ENCODE measurements at places on chromosomes 6 and 20.
A peak's percentile ranks its signal among the peaks of the same experiment; 100 is the strongest.

- no peak for DNase-seq
These were observed 85.2 kb downstream of the CDH26 start for GRCh38 chr20:60043435-60043834.

- no peak for DNase-seq
These were observed 147.4 kb upstream of the HTR1E start for GRCh38 chr6:86789779-86790411.

DNA sequence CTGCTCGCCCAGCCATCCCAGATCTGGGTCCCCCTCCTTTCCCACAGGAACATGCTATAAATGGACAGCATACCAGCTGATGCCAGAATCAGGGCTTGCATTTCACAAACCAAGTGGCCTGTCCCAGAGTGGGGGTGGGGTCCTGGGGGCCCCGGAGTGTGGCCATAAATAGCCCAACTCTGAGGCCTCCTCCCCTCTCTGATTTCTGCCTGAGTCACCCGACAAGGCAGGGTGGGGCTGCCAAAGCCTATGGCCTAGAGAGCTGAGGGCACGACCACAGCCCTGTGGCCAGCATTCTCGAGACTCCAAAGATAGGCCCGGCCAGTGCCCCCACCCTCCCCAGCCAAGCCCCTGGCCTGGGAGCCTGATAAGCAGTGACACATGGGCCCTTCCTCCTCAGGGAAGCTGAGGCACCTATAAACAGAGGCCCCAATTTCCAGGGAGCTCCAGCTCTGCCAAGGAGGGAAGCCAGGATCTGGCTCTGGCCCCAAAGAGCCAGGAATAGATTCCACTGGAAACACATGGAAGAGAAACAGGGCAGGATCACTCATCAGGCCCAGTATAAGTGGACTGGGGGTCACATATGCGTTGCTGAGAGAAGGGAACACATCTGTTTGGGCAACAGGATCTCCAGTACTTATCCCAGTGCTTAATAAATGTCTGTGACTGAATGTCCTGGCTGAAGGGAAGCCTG, 20.3 kb downstream of the SNTA1 start:
- DNase-seq: no peak

GRCh38 chr6:145629478-145629877, 105.8 kb downstream of the EPM2A start:
- no peak for DNase-seq

DNA sequence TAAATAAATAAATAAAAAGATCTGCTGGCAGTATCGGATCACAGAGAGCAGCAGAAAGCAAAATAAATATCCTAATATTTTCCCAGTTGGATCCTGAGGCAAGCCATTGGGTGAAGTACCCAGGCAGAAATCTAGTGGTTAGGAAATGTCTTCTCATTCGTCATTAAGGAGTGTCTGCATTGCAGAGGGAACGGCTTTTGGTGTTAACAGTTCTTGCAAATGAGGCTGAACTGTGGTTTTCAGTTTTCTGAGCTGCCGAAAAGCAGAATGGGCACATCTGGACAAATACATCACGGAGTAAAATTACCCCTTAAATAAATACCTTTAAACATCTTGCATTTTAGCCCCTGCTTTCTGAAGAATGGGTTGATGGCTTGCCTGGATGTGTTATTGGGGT, 82.3 kb upstream of the MPC1 start:
- DNase-seq: no peak

DNA sequence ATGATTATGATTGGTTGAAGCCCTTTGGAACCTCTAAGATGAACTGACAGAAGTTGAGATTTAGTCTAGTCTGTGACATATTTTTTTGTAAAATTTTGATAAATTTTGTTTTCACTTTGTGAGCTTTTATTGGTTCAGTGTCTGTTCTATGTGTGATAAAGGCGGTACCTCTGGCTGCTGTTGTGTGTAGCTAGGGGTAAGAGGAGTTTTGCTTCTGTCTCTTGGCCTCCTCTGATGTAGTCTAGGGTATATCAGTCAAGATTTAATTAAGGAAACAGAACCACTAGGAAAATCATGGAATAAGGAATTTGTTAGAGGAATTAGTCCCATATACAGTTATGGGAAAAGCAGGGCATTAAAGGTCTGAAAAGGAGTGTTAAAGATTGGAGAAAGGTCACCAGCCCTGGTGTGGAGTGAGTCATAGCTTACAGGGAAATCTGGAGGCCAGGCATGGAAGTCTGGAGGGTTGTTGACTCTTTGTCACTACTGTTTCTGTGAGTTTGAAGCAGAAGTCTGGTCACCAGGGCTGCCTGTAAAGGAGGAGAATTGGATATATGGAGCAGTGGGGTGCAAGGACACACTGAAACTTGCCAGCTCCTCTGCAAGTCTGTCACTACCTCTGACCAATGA, 28.5 kb downstream of the CDC5L start:
- DNase-seq: no peak

DNA sequence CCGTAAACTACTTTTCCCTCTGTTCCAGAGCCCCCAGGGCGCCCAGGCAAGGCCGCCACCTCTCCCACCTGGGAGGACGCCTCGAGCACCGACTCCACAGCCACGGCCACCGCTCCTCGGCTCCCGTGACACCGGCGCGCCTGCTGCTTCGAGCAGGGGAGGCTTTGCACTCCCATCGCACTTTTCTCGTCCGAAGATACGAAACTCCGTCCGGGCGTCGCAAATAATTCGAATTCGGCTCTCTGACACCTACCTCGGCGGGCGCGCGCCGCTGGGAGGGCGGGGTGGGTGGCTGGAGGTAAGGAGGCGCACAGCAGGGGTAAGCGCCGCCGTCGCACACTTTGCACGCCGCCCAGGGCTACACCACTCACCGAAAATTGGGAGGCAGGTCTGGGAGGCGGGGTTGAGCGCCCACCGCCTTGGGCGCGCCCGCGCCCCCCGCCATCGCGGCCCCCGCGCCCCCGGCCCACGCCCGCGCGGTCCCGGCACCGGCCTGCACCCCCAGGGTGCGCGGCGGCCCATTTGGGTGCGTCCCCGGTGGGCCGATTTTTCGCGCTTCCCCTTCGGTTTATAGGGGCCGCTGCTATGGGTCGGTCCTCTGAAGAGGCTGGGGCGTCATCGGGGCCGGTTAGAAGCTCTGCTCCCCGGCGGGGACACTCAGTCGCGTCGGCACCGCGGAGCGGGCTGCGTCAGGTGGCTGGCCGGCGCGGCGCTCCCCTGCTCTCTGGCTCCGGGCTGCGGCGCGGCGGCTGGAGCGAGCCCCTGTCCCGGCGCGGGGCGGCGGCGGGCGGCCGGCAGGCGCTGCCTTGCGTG, 36.2 kb downstream of the GNAS start:
- DNase-seq: peak; percentile 83

- DNase-seq: no peak
These were observed 108.8 kb upstream of the BCLAF1 start for GRCh38 chr6:136398453-136398852.

DNA sequence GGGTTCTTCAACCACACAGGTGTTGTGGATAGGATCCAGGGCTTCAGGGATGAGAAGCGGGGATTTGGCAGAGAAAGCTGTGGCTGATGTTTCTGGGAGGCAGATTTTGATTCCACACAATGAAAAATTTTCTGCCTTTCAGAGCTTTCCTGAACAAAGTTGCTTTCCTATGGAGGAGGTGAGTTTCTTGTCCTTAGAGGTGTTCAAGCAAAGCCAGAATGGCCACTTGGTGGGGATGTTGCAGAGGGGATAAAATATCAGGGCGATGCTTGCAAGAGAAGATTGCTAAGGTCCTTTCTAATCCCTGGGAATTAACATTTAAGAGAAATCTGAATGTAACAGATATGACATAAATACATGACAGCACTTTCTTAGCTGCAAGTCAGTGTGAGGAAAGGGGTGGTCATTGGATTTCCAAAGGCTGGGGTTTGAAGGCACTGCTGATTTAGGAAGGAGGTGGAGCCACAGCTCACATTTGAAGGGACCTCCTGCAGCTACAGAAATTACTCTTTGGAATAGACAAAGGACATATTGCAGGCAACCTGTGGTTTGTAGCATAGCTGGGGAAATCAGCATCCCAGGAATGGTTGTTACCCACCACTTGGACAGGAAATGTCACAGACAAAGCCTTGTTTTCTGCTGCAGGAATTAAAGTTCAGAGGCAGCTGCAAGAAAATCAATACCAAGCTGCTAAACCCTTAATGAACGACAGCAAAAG, 271.1 kb upstream of the CHD6 start:
- DNase-seq: no peak

- peak; percentile 32 for DNase-seq
These were observed 603.2 kb downstream of the RNF144B start for GRCh38 chr6:18990059-18990978.

DNA sequence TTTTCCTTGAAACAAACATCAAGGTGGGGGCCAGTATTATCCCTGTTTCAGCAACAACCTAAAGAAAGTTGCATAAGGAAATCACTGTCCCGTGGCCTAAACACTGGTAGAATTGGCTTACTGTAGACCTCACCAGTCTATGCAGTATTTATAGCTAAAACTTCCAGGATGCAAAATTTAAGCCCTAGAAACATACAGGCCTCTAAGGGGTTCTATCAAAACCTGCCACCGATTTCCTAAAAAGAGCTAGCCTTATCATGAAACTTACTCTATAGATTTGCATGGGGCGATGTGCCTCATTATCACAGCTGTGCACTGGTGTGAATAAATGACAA, 84.3 kb upstream of the FOXQ1 start:
- no peak for DNase-seq

DNA sequence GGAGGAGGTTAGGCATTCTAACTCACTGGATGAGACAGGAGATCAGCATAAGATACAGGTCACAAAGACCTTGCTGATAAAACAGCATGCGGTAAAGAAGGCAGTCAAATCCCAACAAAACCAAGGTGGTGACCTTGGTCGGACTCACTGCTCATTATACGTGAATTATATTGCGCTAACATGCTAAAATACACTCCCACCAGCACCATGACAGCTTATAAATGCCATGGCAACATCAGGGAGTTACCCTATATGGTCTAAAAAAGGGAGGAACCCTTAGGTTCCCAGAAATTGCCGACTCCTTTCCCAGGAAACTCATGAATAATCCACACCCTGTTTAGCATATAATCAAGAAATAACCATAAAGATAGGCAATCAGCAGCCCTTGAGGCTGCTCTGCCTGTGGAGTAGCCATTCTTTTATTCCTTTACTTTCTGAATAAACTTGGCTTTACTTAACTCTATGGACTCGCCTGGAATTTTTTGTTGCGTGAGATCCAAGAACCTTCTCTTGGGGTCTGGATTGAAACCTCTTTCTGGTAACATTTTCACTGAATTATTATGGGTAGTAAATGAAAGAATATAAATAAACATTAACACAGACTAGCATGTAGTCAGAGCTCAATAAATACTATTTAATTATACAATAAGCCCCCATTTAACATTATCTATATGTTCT, 3.0 kb upstream of the LAMA4 start:
- DNase-seq: no peak

DNA sequence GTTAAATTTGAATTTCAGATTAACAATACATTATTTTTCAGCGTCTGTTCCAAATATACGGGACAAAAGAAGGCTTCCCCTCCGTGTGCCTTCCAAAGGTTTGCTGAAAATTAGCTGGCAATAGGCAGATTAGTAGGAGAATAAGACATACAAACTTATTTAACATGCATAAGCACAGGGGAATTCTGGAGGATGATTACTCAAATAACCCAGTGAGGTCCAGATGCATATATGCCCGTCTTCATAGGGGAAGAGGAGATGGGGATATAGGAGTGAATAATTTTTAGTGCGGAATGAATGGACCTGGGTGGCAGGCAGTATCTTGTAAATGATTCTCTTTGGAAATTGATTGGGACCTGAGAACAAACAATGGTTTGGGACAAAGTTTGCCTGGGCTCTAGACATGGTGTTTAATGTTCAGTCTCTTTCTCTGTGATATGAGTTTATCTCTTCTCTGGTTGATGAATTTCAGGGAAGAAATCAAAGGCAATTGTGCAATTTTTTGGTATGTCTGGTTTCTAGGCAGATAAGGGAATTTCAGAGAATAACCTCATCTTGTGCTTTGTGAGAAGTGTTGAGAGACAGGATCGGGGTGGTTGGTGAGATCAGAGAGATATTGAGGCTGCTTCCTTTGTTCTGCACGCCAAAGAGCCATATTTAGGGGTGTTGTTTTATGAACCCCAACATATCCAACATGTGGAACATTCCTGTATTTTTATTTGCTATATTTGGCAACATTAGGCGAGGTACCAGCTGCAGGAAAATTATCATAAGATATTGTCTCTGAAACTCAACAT, 63.7 kb downstream of the MKKS start:
- DNase-seq: no peak

DNA sequence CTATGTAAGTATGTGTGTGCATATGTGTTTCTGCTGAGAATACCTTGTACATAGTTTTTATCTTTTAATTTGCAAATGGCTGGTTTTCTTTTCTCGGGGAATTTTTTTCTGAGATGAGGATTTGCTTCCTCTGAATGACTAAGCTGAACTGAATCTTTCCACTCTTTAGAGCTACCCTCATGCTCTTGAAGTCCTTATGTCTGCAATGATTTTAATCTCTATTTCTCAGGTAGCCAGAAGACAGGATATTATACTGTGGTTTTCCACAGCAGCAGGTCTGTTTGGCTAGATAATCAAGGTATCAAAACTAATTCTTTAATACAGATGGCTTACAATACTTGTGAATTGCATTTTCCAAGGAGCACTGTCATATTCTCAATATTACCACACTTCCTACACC, 114.7 kb downstream of the PLCB1 start:
- no peak for DNase-seq

- no peak for DNase-seq
These were observed 164.5 kb downstream of the CD83 start for GRCh38 chr6:14281811-14282660.

- DNase-seq: no peak
These were observed 154.1 kb upstream of the MMS22L start for GRCh38 chr6:97437087-97437486.

DNA sequence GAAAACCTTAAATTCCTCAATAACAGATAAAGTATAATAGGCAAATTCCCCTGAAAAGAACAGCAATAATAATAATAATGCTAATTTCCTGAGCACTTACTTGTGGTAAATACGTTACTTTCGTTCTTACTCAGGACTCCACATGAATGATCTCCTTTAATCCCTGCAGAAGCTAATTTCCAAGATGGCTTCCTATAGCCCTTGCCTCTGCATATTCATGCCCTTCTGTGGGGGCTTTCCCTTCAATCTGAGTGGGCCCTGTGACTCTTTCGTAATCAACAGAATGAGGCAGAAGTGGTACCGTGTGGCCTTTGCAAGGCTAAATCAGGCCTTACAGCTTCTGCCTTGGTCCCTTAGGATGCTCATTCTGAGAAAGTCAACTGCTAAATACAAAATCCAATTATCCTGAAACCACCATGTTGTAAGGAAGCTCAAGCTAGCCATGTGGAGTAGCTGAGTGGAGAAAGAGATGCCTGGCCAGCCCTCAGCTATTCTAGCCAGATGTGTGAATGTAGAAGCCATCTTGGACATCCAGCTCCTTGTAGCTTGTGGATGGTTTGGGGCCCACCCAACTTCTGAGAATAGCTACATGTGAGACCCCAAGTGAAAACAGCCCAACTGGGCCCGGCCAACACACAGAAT, 50.5 kb downstream of the MCUR1 start:
- DNase-seq: no peak

GRCh38 chr6:57262488-57262887, 40.4 kb upstream of the RAB23 start:
- no peak for DNase-seq

GRCh38 chr20:63534831-63535651, 2.1 kb downstream of the PTK6 start:
- DNase-seq: peak; percentile 42
